NB4 (cell line): ENCODE measurements at places on chromosomes 3 and 15.
A peak's percentile ranks its signal among the peaks of the same experiment; 100 is the strongest.

GRCh38 chr3:72371431-72371830 lies 476.8 kb downstream of the SHQ1 start:
- no peak for DNase-seq

DNA sequence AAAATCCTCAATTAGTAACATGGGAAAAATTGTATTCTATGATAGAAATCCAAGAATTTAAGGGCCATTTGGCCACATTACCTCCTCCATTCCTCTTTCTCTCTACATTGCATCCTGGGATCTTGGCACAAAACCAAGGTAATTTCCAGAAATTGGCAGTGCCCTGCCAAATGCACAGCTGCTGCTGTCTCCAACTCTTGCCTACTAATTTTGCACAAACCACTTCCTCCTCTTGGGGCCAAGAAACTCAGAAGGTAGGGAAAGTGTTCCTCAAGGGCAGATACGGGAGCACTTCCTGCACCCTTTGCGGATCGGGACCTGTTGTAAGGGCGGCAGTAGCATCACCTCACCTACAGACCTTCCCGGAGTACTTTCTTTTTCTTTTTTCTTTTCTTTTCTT lies 57.8 kb downstream of the MAP3K13 start:
- DNase-seq = peak; percentile 4

DNA sequence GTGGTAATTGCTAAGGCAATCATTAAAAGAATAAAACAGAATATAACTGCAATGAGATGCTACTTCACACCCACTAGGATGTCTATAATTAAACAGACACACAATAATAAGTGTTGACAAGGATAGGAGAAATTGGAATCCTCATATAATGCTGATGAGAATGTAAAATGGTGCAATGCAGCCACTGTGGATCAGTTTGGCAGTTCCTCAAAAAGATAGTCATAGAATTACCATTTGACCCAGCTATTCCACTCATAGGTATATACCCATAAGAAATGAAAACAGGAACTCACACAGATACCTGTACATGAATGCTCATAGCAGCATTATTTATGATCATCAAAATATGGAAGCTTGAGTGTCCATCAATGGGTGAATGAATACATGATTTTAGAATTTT lies 9.6 kb upstream of the RNF111 start:
- DNase-seq = no peak

DNA sequence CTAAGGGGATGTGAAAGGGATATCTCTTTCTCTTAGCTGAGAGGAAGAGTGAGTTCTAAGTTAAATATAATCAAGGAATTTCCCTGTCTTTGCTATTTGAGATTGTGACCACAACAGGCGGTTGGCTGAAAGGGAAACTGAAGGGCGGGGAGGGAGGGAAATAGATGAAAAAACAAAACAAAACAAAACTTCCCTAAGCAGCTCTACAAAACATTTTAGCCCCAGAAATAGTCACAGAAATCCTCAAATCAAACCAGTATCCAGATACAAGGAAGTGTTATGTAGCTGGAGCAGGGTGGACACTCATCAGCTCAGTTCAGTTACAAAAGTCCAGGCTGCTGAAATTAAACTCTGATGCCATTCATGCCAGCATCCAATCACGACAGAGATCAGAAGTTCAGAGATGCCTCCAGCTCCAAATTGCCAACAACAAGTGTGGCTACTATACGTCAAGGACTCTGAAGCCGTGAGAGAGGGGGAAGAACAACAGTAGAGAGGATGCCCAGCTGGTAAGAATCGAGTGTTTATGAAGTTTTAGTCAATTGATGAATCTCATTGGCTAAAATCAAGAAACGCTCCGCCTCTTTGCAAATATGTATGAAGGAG lies 319 bp upstream of the TP63 start:
- DNase-seq = no peak

- DNase-seq = no peak
Measured at GRCh38 chr3:112640930-112641801, at the start of gene CCDC80. Gene CCDC80 (minus strand): TSS chr3:112641143. CDS start chr3:112639905, 1,238 bp downstream.

- DNase-seq = no peak
Measured at GRCh38 chr15:80547264-80547663, 143.1 kb downstream of the ARNT2 start.

DNA sequence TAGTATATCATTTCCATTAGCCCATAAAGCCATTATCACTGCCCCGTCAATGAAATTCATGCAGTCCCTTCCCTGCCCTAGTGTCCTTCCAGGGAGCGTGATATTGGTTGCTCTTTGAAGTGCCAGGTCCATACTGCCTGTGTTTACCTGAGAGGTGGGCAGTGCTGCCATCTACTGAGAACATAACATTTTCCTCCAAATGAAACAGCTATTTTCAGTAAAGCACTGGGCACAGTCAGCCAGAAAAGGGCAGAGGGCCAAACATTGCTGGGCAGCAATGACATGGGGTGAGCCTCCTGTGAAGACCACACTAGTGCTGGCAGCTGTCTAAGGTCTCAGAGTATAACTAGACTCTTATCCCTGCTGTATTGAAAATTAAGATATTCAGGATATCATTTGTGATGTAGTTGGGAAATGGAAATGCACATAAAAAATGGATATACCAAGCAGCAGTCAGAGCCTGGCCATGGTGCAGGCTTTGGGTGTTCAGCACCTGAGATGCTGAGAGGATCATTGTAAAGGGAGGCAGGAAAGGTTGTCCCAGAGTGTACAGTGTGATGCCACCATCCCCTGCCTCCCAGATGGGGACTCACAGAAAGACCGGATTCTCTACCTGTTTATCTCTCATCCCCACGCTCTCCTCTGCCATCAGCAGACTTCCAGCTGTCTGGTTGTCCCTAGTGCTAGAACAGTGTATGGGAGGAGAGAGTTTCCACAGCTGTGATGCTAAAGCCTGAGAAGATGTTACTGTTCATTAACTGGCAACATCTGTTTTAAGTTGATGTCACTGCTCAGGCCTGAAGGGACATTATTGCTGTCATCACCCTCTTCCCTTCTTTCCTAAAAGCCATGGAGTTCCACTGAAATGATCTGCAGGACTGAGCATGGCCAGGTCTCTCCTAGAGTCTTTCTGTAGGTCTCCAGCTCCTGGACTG lies 108.8 kb downstream of the ARNT2 start:
- no peak for DNase-seq

GRCh38 chr3:13798401-13798800 lies 81.5 kb downstream of the WNT7A start:
- DNase-seq = no peak

DNA sequence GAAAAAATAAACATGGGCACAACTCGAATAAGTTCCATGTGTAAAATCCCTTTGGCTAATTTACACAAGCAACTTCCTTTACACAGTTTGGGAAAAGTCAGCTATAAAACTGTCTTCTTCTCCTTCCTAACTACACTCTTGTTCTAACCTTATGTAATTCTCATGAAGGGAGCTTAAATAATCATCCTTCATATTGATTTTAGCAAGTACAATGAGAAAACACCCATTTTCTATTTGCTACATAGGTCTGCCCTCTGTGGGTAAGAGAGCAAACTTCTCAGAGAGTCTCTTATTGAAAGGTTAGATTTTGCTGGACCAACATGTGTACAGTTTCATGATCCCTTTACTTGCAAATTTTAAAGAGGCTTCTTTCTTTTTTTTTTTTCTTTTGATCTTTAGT lies 398.5 kb downstream of the ROBO1 start:
- DNase-seq = no peak

DNA sequence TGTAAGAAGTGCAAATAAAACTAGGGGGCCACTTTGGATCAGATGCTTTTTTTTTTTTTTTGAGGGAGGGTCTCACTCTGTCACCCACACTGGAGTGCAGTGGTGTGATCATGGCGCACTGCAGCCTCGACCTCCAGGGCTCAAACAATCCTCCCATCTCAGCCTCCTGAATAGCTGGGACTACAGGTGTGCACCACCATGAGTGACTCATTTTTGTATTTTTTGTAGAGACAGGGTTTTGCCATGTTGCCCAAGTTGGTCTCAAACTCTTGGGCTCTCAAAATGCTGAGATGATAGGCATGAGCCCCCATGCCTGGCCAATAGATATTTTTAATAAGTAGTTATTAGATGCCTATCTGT lies 20.8 kb downstream of the CCR1 start:
- DNase-seq = no peak

- peak; percentile 4 for DNase-seq
Measured at GRCh38 chr3:21216598-21216997, 534.4 kb downstream of the ZNF385D start.

GRCh38 chr15:98927996-98928395 lies 79.6 kb downstream of the PGPEP1L start:
- DNase-seq = no peak

DNA sequence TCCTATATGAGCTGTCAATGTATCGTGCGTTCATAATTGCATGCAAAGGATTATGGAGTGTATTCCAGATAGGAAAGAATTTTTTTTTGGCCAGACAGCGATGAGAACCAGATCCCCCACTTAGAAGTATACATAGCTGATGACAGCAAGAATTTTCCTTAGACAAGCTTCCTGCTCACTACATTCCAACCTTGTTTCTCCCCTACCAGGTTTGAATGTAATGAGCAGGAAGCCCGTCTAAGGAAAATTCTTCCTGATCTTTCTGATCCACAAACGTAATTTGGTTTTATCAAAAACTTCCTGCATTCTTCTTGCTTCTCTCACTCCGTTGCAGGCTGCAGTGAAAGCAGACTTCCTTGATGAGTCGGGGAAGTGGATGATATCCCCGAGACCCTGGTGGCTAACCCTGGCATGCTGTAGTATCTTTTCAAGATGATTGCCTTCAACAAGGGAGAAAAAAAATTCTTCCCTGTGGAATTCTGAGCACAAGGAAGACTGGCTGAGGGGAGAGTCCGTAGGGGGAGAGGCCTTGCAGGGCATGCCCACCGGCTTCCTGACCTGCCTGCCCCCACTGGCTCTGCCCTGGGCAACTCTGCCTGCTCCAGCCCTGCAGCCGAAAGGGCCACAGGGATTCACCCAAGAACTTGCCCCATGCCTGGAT lies 243.1 kb downstream of the TLE3 start:
- no peak for DNase-seq

- DNase-seq = no peak
Measured at GRCh38 chr3:189322339-189322738, 150.6 kb downstream of the TPRG1 start.

DNA sequence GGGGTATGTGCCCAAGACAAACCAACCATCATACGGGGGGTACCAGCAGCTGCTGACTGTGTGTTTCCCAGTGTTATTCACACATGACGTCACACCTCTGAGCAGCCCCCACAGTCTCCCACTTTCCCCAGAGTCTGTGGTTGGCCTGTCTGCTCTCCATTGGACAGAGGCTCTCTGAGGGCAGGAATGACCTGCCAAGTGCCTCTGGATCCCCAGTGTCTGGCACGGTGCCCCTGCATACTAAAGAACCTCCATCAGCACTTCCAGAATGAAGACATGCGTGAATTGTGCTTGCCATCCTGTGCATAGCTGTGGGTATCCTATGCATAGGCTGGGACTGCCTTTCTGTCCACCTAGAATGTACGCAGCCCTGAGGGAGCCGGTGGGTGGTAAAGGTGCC lies 3.5 kb upstream of the CCDC9B start:
- DNase-seq = no peak

GRCh38 chr3:151552589-151552988 lies 91.7 kb upstream of the IGSF10 start:
- peak; percentile 79 for DNase-seq

DNA sequence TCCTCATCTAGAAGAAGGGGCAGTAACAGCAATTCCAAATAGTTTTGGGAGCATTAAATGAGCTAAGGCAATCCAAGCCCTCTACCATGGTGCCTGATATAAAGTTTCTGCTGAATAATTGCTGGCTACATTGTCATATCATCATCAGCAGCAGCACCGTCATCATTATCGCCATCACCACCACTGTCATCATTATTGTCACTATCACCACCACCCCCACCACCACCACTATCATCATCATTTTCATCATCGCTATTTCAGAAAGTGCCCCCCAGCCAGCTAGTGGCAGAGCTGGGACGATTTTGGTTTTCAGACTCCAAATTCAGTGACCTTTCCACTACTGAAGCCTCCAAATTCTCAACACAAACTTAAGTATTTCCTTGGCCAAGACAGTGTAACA lies 15.0 kb downstream of the XCR1 start:
- DNase-seq = no peak

DNA sequence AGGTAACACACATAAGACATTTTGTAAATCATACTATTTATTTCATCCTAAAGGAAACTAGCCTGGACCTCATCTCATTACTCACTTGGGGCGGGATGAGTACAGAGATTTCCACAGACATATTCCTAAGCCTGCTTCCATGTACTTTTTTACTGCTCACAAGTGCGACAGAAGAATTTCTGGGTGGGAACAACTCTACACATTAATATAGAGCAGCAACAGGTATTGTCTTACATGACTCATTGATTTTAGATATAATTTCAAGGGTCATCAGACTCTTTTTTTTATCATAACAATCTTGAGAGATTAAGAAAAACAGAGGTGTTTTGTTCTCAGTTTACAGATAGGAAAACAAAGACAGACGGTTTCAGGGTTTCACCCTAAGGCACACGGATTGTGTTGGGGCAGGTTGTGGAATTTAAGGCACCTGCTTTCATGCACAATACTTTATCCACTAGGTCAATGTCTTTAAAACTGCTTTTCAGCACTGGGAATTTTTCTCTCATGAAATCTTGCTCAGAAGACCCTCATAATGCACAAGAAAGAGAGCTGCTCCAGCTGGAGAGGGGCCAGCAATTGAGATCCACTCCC lies 186.7 kb upstream of the CDIN1 start:
- DNase-seq = no peak

GRCh38 chr15:82647045-82647834 lies at the start of gene CPEB1:
Gene CPEB1 (minus strand): TSS chr15:82647363. CDS start chr15:82628459, 18,904 bp downstream.
- no peak for DNase-seq

- no peak for DNase-seq
Measured at GRCh38 chr15:80462836-80463512, 58.8 kb downstream of the ARNT2 start.

GRCh38 chr15:29134641-29135308 lies 134.8 kb downstream of the NSMCE3 start:
- no peak for DNase-seq

DNA sequence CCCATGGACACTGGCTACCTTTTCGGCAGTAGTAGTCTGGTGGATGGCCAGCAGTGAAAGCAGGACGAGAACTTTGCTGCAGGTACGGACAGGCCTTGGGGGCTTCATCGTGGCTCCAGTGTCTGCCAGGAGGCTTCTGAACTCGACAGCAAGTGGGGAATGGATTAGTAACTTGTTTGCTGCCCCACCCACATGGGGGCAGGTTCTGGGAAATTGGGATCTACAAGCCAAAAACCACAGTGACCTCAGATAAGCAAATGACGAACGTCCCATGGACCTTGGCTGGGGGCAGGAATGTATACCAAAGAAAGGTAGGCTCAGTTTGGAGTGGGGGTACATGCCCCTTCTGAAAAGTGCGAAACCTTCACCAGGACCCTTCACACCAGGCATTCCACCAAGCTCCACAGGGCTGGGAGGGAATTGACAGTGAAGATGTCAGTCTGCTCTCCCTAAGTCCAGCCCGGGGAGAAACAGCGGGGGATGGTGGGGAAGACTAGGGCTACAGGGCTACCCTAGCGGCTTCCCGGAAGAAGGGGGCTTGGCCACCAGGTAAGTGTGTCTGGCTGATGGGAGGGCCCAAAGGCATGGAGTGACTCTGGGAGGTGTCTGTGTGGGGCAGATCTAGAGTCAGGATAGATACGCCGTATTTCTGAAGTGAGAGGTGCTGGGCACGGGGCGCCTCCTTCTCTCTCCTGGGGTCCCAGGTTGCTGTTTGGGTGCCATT lies at the start of gene ITIH4:
ITIH4 (minus strand) TSS at position 138 of the 724 bp plus-strand sequence; CDS start at position 108, 30 bp downstream.
- DNase-seq = no peak
